ENCODE measurements at places on chromosomes 4 and X. TPM values are rescaled to one million over a fixed set of nuclear protein-coding genes. Genes with fewer than 3 reads are reported as not detected.

The HSFX4 gene
- total RNA-seq = not detected

The AKAP4 gene
- total RNA-seq = not detected

DNA sequence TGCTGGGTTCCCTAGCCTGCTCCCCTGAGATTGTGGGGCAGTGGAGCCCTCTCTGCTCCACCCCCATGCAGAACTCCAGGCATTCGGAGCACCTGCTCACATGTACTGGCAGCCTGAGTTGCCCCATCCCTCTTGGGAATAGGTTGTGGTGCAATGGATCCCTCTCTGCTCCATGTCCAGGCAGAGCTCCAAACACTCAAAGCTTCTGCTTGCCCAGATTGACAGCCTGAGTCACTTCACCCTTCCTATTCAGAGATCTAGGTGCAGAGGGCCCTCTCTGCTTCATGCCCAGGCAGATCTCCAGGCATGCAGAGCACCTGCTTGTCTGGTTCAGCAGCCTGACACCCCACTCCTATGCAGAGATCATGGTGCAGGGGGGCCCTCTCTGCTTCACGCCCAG is 18.6 kb upstream of the TEX13B start:
- H3K4me1 ChIP-seq = peaks cover 4% of the 10 kb centered on the region
- no peak overlapping the region for H3K4me3 ChIP-seq
- DNase-seq = no peak
- H3K27ac ChIP-seq = no peak overlapping the region
- no peaks in the 10 kb centered on the region for H3K36me3 ChIP-seq
- no peaks in the 10 kb centered on the region for H3K27me3 ChIP-seq

The GPR82 gene
- total RNA-seq = 0.39 TPM

The HNRNPDL gene
- 423 TPM for total RNA-seq

DNA sequence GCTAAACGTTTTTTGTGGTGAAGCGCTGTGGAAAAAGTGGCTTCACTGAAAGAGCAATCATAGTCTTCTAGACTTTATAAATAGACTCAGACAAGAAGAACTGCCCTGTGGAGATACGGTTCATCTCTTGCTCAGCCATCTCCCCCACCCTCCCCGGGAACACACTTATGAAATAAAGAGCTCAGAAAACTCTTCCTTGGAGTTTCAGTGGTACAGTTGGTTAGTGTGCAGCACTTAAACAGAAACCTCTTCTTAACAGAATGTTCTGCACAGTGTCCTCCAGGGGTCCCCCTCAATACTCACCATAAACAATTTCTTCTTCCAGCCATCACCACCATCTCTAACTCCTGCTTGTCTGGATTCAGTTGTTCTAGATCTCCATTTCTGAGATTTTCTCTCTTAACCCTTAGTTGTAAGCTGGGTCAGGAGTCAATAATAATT is 313.0 kb downstream of the ARHGAP10 start:
- DNase-seq = no peak
- no peak overlapping the region for H3K4me3 ChIP-seq
- no peaks in the 10 kb centered on the region for H3K36me3 ChIP-seq
- peaks cover 5% of the 10 kb centered on the region for H3K4me1 ChIP-seq
- no peak overlapping the region for H3K27ac ChIP-seq

The RASL11B gene
- total RNA-seq = not detected

DNA sequence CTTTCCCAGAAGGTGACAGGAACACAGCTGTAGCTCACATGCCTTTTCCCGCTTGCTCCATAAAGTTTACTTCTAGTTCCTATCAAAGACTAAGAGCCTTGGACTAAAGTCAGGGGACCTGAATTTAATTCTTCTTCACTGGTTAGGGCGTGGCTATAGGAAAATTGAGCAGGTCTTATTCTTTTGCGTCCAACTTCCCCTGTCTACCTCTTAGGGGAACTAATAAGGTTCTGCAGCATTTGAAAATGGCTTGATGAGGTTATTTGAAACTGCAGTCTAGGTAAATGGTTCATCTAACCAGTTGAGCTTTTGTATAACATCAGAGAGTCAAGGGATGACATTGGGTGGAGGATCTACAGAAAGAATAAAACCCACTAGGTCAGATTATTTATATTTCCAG is 2.6 kb downstream of the ARHGAP10 start:
- no peak for DNase-seq
- H3K27me3 ChIP-seq = no peaks in the 10 kb centered on the region
- no peak overlapping the region for H3K27ac ChIP-seq
- peaks cover 23% of the 10 kb centered on the region for H3K4me1 ChIP-seq
- no peak overlapping the region for H3K4me3 ChIP-seq

The GYG2 gene
- total RNA-seq = not detected

The PCDH7 gene
- not detected for total RNA-seq

The VCX3A gene
- not detected for total RNA-seq

The STBD1 gene
- total RNA-seq = not detected

The RHOXF1 gene
- total RNA-seq = not detected

GRCh38 chr4:145625677-145626622 is 6.8 kb downstream of the MMAA start:
- H3K4me1 ChIP-seq = peaks cover 32% of the 10 kb centered on the region
- no peak overlapping the region for H3K4me3 ChIP-seq
- DNase-seq = no peak

DNA sequence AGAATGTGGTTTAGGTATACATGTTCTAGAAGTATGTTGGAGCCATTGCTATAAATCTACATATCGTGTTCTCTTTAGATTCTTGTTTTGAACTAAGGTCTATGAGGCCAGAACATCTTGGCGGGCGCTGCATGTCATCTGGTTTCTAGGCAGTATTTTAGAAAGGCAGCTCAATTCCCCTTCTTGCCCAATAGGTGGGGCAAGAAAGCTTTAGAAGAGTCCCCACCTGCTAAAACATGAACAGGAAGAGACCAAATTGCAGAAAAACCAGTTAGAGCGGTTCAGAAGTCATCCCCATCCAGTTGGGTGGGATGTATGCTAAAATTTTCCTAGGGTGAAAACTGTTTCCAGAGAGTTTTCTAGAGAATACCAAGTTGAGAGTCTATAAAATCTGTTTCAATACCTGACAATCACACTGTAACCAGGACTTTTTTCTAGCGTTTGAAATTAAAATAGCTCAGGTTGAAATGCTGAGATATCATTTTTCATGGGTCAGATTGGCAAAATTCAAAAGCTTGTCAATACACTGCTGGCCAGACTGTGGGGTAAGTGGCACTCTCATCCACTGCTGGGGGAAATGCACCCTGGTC is 17.5 kb upstream of the SH3KBP1 start:
- H3K27ac ChIP-seq = no peak overlapping the region
- no peaks in the 10 kb centered on the region for H3K36me3 ChIP-seq
- H3K27me3 ChIP-seq = no peaks in the 10 kb centered on the region
- no peak overlapping the region for H3K4me3 ChIP-seq
- DNase-seq = no peak
- no peaks in the 10 kb centered on the region for H3K4me1 ChIP-seq

- no peak for DNase-seq
- no peaks in the 10 kb centered on the region for H3K36me3 ChIP-seq
- peaks cover 3% of the 10 kb centered on the region for H3K4me1 ChIP-seq
- H3K4me3 ChIP-seq = no peak overlapping the region
Observed at GRCh38 chrX:71629467-71629866, 11.2 kb upstream of the CXCR3 start.

GRCh38 chr4:2322841-2323240 is 60.9 kb upstream of the MXD4 start:
- H3K27me3 ChIP-seq = no peaks in the 10 kb centered on the region
- no peak overlapping the region for H3K27ac ChIP-seq
- no peaks in the 10 kb centered on the region for H3K36me3 ChIP-seq
- H3K4me3 ChIP-seq = no peak overlapping the region
- peaks cover 10% of the 10 kb centered on the region for H3K4me1 ChIP-seq

GRCh38 chrX:113726898-113727297 is 857.0 kb upstream of the HTR2C start:
- H3K4me3 ChIP-seq = no peak overlapping the region
- no peaks in the 10 kb centered on the region for H3K27me3 ChIP-seq
- no peak overlapping the region for H3K27ac ChIP-seq
- H3K4me1 ChIP-seq = no peaks in the 10 kb centered on the region

The EMCN gene
- not detected for total RNA-seq

DNA sequence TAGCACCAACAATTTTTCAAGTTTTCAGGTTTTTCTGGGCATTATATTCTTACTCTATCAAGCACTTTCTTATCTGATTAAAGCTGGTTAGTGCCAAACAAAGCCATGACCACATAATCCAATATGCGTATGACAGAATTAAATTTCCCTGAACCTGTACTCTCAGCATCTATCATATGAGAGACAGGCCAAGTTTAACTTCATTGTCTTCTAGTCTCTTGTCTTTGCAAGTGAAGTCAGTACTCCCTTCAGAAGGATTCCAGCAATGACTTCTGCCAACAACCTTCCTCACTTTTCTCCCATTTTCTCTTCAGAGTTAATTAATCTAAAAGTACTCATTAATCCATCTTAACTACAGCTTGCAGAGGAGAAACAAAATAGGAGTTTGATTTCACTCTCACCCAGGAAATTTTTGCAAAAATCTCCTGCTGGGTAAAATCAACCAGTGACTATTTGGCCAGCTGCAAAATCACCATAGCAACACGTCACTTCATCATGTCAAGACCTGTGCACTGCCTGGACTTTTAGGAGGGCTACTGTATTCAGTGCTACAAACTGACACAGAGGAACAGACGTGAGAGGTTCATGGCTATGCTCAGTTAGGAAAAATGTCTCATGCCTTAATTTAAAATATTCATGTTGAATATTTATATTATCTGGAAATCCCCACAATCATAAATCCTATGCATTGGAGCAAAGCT is 208.4 kb downstream of the ANTXR2 start:
- no peak overlapping the region for H3K4me3 ChIP-seq
- no peaks in the 10 kb centered on the region for H3K4me1 ChIP-seq
- no peak for DNase-seq
- H3K27ac ChIP-seq = no peak overlapping the region
- H3K27me3 ChIP-seq = no peaks in the 10 kb centered on the region

The CXCL9 gene
- 1.5 TPM for total RNA-seq

- H3K36me3 ChIP-seq = no peaks in the 10 kb centered on the region
- DNase-seq = no peak
- H3K27me3 ChIP-seq = no peaks in the 10 kb centered on the region
- H3K4me1 ChIP-seq = no peaks in the 10 kb centered on the region
Observed at GRCh38 chr4:111028795-111029194, 405.9 kb upstream of the PITX2 start.

- H3K36me3 ChIP-seq = no peaks in the 10 kb centered on the region
- DNase-seq = no peak
- H3K27ac ChIP-seq = no peak overlapping the region
- H3K4me3 ChIP-seq = no peak overlapping the region
- H3K4me1 ChIP-seq = no peaks in the 10 kb centered on the region
- H3K27me3 ChIP-seq = no peaks in the 10 kb centered on the region
Observed at GRCh38 chrX:29662759-29663503, 552.4 kb upstream of the MAGEB2 start.

DNA sequence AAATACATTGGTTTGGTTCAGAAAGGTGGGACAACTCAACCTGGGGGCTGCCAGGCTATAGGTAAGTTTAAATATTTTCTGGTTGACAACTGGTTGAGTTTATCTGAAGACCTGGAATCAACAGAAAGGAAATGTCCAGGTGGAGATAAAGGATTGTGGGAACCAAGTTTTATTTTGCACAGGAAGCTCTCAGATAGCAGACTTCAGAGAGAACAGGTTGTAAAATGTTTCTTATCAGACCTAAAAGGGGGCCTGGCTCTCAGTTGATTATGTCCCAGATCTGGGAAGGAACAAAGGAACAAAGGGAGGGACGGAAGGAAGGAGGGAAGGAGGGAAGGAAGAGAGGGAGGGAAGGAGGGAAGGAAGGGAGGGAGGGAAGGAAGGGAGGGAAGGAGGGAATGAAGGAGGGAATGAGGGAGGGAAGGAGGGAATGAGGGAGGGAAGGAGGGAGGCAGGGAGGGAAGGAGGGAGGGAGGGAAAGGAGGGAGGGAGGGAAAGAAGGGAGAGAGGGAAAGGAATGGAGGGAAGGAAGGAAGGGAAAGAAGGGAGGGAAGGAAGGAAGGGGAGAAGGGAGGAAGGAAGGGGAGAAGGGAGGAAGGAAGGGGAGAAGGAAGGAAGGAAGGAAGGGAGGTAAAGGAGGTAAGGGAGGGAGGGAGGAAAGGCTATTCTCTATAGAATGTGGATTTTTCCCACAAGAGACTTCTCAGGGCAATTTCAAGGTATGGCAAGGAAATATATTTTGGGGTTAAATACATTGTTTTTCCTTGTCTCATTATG is 186.7 kb downstream of the DHRSX start:
- no peak overlapping the region for H3K4me3 ChIP-seq
- DNase-seq = no peak
- H3K36me3 ChIP-seq = no peaks in the 10 kb centered on the region

GRCh38 chr4:78520808-78521226 is 30.8 kb upstream of the ANXA3 start:
- no peaks in the 10 kb centered on the region for H3K4me1 ChIP-seq

The BEX2 gene
- 9.0 TPM for total RNA-seq

The MGARP gene
- total RNA-seq = not detected

The BEX5 gene
- 1.5 TPM for total RNA-seq

DNA sequence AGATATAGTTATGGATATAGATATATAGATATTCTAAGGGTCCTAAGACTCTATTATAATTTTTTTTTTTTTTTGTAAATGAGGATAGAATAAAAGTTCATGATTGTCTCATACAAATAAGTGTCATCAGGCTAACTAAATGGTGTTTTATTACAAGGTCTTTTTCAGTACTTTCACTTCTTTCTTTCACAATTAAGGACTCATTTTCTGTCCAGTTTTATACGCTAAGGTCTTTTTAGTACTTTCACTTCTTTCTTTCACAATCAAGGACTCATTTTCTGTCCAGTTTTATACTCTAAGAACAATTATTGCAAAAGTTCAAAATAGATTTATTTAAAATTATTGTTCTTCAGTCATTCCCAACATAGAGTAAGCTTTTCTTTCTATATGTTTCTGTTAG is 32.7 kb downstream of the RUFY3 start:
- H3K4me1 ChIP-seq = peaks cover 7% of the 10 kb centered on the region
- H3K4me3 ChIP-seq = no peak overlapping the region
- no peak for DNase-seq
- H3K36me3 ChIP-seq = no peaks in the 10 kb centered on the region
- H3K27ac ChIP-seq = no peak overlapping the region

DNA sequence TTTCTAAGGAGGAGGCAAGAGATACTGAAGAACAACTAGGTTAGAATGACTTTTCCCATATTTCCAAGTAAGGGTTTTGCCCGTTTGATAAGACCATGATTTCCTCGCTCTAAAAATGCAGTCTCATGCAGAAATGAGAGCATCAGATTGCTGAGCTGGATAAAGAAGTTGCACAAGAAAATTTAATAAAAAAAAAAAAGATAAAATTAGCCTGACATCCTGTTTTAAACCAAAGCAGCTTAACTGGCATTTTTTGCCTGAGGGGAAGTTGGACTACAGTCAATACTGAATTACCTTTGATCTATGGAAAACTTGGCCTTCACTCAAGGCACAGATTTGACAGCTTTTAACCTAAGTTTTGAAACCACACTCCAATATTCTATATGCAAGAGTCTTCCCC is 208.4 kb downstream of the GASK1B start:
- H3K4me1 ChIP-seq = no peaks in the 10 kb centered on the region
- H3K4me3 ChIP-seq = no peak overlapping the region
- H3K36me3 ChIP-seq = no peaks in the 10 kb centered on the region
- no peak overlapping the region for H3K27ac ChIP-seq
- no peak for DNase-seq

All from CD8-positive, alpha-beta memory T cell (primary cell).